ENCODE measurements at places on chromosomes 4 and X. TPM values are rescaled to one million over a fixed set of nuclear protein-coding genes. Genes with fewer than 3 reads are reported as not detected.

SMARCAD1 gene
- 28.4 TPM for total RNA-seq

CCDC120 gene
- 6.5 TPM for total RNA-seq

KCND1 gene
- total RNA-seq, result 4.9 TPM

ARMCX4 gene
- total RNA-seq, result 2.8 TPM

OCRL gene
- 2.1 TPM for total RNA-seq

NWD2 gene
- not detected for total RNA-seq

UGT2A2 gene
- total RNA-seq, result not detected

PRR32 gene
- total RNA-seq, result not detected

SFRP2 gene
- not detected for total RNA-seq

CXorf49 gene
- not detected for total RNA-seq

NEXMIF gene
- total RNA-seq, result 0.13 TPM

ANTXR2 gene
- total RNA-seq, result 113 TPM

CTAG1B gene
- not detected for total RNA-seq

DCLK2 gene
- 0.05 TPM for total RNA-seq

FAM47B gene
- not detected for total RNA-seq

CDS1 gene
- total RNA-seq, result 0.33 TPM

MAGEA10 gene
- total RNA-seq, result not detected

THOC2 gene
- 78.7 TPM for total RNA-seq

AASDH gene
- total RNA-seq, result 9.6 TPM

ODAPH gene
- 3.5 TPM for total RNA-seq

POF1B gene
- 0.33 TPM for total RNA-seq

DGAT2L6 gene
- not detected for total RNA-seq

NDST4 gene
- total RNA-seq, result not detected

BTC gene
- total RNA-seq, result not detected

TKTL2 gene
- total RNA-seq, result not detected

TIGD4 gene
- total RNA-seq, result 0.13 TPM

HAND2 gene
- not detected for total RNA-seq

TCEAL6 gene
- total RNA-seq, result not detected

VCX2 gene
- total RNA-seq, result not detected

MAP7D3 gene
- 14.8 TPM for total RNA-seq

CNKSR2 gene
- total RNA-seq, result 3.8 TPM

PPAT gene
- total RNA-seq, result 22.7 TPM

PPARGC1A gene
- not detected for total RNA-seq

FDCSP gene
- not detected for total RNA-seq

NR0B1 gene
- total RNA-seq, result not detected

SMIM31 gene
- total RNA-seq, result not detected

CXCL10 gene
- 1.5 TPM for total RNA-seq

SPANXN3 gene
- not detected for total RNA-seq

CSAG1 gene
- not detected for total RNA-seq

SERTM2 gene
- total RNA-seq, result not detected

PCSK1N gene
- 1.4 TPM for total RNA-seq

GAB3 gene
- 10.5 TPM for total RNA-seq

SCRG1 gene
- not detected for total RNA-seq

SMIM10L2A gene
- 0.33 TPM for total RNA-seq

ASMTL gene
- 63.3 TPM for total RNA-seq

Data from activated CD4-positive, alpha-beta memory T cell treated with anti-CD3 and anti-CD28 coated beads, Interleukin-2, amount 10 ng/mL, durations not matched to agents 7 days and 5 days (primary cell).